ENCODE measurements at places on chromosomes 12 and 14.

DNA sequence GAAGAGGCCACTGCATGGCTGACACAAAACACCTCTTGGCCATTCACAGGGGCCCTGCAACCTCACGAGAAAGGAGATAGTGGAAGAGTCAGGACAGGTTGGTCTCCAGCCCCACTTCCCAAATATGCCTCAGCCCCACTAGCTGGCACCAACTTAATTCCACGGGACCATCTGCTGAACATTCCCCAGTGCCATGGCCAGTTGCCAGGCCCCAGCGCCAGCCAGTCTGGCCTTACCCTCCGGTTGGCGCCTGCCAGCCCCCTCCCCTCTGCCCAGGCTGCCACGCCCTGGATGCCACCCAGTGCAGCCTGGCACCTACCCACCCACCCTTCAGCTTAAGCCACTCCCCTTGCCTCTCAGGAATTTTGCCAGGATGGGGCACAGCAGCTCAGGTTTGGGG lies 21.2 kb upstream of the HSPB8 start:
- DNase-seq = no peak

DNA sequence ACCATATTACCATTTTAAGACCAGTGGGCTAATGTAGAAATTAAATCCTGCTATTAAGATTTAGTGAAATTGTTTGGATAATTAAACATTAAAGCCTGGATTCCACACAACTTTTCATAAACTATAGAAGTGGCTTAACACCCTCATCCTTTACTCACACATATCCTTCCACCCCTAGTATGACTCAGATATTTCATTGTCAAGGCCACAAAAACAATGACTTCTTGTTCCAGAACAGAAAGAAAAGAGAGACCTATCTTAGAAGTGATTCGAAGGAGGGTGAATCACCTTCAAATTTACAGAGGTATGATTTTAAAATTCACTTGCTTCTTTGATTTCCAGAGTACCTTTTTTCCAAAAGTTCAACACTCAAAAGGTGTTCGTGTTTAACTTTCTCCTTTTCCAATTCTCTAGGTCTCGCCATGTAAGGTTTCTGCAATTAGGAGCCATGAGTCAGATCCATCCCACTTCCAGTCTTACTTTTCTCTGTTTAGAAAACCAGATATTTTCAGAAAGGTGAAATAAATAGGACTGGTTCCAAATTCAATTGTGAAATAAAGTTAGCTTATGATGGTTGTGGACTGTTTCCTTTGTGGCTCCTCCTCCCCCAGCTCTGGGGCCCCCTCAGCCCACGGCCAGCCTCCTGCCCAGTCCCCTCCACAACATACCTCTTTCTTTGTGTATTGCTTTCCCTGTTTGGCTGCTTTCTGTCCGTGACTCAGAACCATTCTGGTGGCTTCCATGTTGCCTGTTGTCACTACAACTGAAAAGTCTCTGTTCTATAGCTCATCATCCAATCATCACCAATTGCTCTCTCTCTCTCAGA lies 24.6 kb upstream of the MGP start:
- DNase-seq = peak; percentile 72

GRCh38 chr12:122064025-122064777 lies 14.4 kb upstream of the MLXIP start:
- peak; percentile 82 for DNase-seq

- DNase-seq = no peak
Measured at GRCh38 chr14:68675233-68675577, 117.7 kb downstream of the ZFP36L1 start.

- no peak for DNase-seq
Measured at GRCh38 chr12:90311561-90311960, 602.9 kb upstream of the ATP2B1 start.

GRCh38 chr14:71554959-71555612 lies 377.1 kb upstream of the RGS6 start:
- no peak for DNase-seq

- no peak for DNase-seq
Measured at GRCh38 chr12:120264904-120265472, 542 bp downstream of the PXN start.

GRCh38 chr14:24310646-24311604 lies at the start of gene LTB4R:
Gene LTB4R (plus strand): TSS chr14:24311502. CDS start chr14:24315652, 4,150 bp downstream.
- DNase-seq = peak; percentile 72

- DNase-seq = no peak
Measured at GRCh38 chr12:9361879-9362326, 153.7 kb upstream of the PZP start.

- DNase-seq = no peak
Measured at GRCh38 chr12:110861729-110862128, 14.9 kb downstream of the CCDC63 start.

DNA sequence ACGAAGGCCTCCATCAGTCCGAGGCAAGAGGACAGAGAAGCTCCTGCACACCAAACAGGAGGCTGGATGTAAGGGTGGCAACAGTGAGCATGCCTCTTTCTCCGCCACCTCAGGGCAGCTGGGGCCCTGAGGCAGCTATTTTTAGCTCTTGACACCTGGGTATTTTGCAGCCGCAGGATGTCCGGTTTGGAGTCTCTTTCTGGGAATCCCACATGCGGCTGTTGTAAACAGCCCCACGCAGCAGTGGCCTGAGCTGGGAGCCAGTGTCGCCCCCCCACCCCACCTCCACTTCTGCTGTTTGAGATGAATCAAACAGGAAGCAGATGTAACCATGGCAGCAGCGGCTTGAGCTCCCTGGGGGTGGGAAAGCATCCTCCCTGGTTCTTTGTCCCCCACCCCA lies 11.7 kb downstream of the HDAC7 start:
- DNase-seq = peak; percentile 52

GRCh38 chr14:87863047-87863446 lies 129.9 kb downstream of the GALC start:
- peak; percentile 43 for DNase-seq

GRCh38 chr12:47811581-47812484 lies 7.9 kb downstream of the HDAC7 start:
- peak; percentile 90 for DNase-seq

DNA sequence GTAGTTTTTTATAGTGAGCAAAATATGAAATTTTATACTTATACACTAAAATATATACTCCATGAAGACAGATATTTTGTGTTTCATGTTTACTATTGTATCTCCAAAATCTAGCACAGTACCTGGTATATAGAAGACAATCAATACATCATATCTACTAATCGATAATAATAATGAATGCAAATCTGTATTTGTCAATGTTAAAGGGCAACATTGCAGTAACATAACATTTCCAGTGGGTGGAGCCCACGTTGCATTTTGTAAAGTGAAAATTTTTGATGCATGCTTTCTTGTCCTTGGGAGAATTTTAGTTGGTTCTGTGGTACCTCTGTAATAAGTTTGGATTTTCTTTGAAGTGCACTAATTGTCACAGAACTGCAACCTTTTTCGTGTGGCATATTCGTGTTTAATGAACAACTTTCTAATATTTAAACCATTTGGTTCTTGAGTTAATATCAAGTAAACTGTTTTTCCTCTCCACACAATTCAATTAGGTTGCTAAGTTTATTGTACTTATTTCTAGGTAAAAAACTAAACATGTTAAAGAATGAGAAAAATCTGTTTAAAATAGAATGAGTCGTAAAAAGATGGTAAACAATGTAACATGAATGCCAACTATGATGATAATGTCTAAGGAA lies 47.4 kb downstream of the AVPR1A start:
- DNase-seq = no peak

- peak; percentile 27 for DNase-seq
Measured at GRCh38 chr12:79331870-79332269, 358.9 kb downstream of the PAWR start.

- DNase-seq = no peak
Measured at GRCh38 chr14:49164074-49164473, 422.1 kb downstream of the RPS29 start.

GRCh38 chr12:71134405-71134804 lies 23.4 kb downstream of the TSPAN8 start:
- no peak for DNase-seq

Data from astrocyte (in vitro differentiated cells and primary cell).